ENCODE measurements at places on chromosomes 6 and 20.

GRCh38 chr20:20685635-20686034, 26.8 kb downstream of the RALGAPA2 start:
- no peak overlapping the region for H3K4me3 ChIP-seq
- no peak overlapping the region for H3K27ac ChIP-seq
- H3K36me3 ChIP-seq: no peaks in the 10 kb centered on the region
- H3K4me1 ChIP-seq: no peaks in the 10 kb centered on the region
- no peak for DNase-seq

DNA sequence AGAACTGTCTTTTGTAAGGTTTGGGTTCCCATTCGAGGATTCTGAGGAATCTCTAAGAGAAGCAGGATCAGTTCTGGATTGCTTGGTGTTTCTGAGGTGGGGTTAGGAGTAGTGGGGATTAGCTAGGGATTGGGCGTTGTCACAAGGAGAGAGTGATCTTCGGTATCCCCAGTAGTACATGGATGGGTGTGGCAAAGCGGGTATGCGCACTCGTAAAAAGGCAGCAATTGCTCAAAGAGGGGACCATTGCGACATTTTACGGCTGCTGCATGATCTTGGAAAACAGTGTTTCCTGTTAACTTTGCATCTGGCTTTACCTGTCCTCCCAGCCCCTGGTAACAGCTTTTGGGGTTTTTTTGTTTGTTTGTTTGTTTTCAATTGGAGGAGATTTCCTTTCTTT, 9.7 kb upstream of the ZSCAN9 start:
- H3K27me3 ChIP-seq: peaks cover 35% of the 10 kb centered on the region
- H3K36me3 ChIP-seq: no peaks in the 10 kb centered on the region
- H3K4me1 ChIP-seq: peaks cover 13% of the 10 kb centered on the region
- peak overlapping the region; percentile 47 for H3K4me3 ChIP-seq
- DNase-seq: peak; percentile 83

DNA sequence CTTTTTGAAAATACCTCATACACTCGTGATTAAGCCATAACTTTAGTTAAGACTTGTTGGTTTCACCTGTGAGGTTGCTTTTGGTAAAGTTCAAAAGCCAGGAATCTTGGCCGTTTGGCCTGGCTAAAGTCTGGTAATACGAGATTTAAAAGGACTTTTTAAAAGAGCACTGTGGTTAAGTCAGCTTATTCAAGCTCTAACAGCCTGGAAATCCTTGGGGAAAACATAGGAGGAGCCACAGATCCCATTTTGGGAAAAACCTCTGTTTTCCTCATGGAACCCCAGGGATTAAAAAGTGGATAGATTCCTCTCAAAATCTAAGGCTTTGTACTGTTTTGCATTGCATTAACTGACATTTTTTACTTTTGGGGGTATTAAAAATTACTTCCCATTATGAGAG, 13.7 kb upstream of the SLC22A16 start:
- no peak overlapping the region for H3K4me3 ChIP-seq
- H3K36me3 ChIP-seq: no peaks in the 10 kb centered on the region
- peaks cover 11% of the 10 kb centered on the region for H3K4me1 ChIP-seq
- no peak for DNase-seq
- peaks cover 17% of the 10 kb centered on the region for H3K27me3 ChIP-seq

- DNase-seq: no peak
- no peaks in the 10 kb centered on the region for H3K36me3 ChIP-seq
- no peaks in the 10 kb centered on the region for H3K27me3 ChIP-seq
- no peaks in the 10 kb centered on the region for H3K4me1 ChIP-seq
These were observed 43.5 kb downstream of the OR2B6 start for GRCh38 chr6:28000351-28001045.

GRCh38 chr6:131172222-131172621, 37.0 kb downstream of the AKAP7 start:
- peaks cover 23% of the 10 kb centered on the region for H3K4me1 ChIP-seq
- H3K27ac ChIP-seq: no peak overlapping the region
- no peaks in the 10 kb centered on the region for H3K36me3 ChIP-seq
- no peak for DNase-seq
- no peak overlapping the region for H3K4me3 ChIP-seq

DNA sequence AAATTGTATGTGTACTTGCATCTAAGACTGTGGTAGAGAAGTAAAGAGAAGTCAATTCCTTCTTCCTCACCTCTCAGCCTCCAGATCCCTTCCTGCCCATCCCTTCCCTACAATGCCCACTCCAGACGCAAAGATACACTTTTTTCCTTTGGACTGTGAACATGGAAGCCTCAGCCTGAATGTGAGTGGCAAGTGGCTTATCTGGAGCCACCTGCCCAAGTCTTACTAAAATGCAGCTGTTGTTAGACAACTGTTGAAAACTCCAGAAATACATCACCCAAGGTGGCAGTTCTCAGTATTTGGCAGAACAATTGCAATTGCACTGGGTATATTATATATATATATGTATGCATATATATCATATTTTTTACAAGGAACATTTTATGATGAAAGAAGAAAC, 7.5 kb downstream of the VGLL2 start:
- peaks cover 83% of the 10 kb centered on the region for H3K27me3 ChIP-seq
- H3K4me3 ChIP-seq: no peak overlapping the region
- H3K27ac ChIP-seq: no peak overlapping the region
- no peak for DNase-seq
- H3K4me1 ChIP-seq: no peaks in the 10 kb centered on the region
- H3K36me3 ChIP-seq: no peaks in the 10 kb centered on the region
